HEK293T (cell line): ENCODE measurements at places on chromosomes 11 and 22.

DNA sequence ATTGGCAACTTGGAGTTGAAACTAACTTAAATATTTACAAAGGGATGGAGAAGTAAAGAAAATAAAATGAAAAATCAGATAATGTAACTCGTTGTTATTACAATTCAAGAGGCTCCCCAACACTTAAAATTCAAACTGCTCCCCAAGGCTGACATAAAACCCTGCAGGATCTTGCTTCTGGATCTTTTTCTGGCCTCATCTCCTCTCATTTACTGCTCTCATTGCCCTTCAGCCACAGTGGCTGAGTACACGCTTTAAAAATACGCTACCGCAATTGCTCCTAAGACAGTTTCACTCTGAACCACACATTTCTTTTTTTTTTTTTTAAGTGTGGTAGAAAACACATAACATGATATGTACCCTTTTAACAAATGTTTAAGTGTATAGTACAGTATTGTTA lies 718.1 kb upstream of the ANO3 start:
- DNase-seq: no peak

DNA sequence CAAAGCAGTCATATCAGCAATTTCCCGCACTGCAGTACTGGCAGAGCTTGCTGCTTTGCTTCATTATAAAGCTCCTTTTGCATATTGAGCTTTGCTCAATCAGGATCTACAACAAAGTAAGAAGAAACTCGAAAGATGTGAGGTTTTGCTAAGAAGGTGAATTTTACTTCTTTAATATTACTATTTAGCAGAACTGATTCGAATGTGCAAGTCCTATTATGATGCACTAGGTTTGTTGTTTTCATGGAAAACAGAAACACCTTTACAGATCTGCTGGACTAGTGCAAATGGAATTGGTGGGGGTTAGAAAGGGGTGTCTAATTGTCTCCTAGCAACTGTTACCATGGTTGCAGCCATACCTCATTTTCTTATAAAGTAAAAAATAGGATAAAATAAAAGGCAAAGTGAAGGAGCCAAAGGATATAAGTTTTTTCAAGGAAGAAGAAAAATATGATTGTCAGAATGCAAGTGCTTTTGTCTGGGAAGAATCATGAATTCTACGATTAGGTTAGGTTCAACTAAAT lies 153.2 kb downstream of the MSANTD4 start:
- no peak for DNase-seq

- DNase-seq: no peak
Observed at GRCh38 chr11:118699506-118700220, 20.2 kb upstream of the TREH start.

DNA sequence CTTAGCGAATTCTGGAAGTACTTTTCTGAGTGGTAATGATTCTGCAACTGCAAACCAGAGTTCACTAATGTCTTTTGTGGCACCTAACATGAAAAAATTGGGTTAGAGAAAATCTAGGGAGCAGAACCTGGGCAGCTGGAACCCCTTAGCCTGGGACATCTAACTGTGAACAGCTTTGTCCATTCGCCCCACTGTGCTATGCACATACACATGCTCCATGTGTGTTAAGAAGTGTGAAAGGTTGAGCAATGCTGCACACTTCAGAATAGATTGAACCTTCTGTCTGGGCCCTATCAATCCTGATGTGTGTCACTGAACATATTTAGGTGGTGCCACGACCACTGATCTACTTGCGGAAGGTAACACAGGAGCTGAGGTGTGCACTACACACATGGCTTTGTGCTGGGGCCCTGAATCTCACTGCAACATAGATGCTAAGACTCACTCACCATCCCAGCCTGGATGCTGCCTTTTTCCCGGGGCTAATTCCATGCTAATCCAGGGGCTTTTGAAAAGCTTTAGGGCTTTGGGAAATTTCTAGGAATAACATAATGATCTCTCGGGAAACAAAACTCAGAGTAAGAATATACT lies 976.2 kb downstream of the NTM start:
- DNase-seq: no peak

GRCh38 chr11:100578831-100579311 lies 108.2 kb upstream of the ARHGAP42 start:
- no peak for DNase-seq

GRCh38 chr11:65625628-65626342 lies 10.2 kb downstream of the PCNX3 start:
- peak; percentile 54 for DNase-seq

DNA sequence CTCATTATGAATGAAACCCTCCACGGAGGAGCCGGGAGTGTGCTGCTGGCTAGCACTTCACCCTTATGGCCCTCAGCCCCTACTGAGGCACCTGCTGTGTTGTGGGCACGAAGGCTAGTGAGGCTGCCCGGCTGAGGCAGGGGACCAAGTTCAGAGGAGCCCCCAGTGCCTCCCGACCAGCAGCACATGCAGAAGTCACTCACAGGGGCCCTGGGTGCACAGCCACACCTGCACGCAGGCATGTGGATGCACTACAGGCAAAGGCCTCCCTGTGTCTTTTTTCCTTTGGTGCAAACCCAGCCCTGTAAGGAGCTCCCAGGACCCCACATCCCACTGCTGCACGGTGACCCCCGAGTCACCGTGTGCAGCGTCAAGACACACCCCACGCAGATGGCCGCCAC lies 261.5 kb downstream of the BRD1 start:
- no peak for DNase-seq

DNA sequence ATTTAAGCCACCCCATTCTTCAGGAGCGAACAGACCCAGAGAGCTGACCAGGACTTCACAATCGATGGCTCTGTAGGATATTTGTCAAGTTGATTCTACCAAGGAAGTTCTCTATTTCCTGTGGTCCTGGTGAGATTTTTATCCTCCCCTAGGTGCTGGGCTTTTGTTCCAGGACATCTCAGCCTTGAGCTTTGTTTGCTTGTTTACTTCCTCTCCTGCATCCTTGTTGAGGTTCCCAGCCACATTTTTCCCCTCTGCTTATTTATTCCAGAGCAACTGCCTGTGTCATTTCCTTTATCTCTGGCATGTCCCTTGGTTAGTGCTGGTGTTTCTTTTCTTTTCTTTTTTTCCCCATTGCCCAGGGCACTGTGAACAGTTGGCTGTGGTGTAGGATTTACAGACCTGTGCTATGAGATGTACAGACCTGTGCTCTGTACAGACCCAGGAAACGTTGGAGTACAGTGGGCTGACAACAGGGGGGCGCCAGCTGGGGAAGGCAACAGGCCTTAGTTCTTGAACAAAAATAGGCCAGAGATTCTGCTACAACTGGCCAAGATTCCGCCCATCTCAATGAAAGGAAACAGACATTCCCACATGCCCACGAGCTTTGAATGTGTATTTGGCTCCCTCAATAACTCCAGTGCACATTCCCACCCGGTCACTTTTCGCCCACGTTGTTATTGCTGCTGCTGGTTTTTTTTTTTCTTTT lies 235.9 kb upstream of the DDI1 start:
- DNase-seq: no peak

DNA sequence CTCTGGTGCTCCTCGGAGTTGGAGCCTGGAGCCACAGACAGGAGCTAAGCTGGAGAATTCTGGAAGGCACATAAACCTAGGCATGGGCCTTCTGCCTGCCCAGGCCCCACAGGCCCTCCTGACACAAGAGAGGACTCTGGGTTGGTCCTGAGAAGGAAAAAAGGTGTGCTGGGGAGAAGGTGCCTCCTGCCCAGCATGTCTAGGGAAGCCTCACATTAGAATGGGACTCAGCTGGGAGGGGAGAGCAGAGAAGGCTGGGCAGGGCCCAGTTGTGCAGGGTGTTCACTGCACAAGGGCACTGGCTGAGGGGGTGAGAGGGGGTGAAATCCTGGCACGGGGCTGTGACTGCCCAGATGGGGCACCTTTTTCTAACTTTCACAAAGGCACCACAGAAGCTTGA lies 39.4 kb upstream of the WNT11 start:
- no peak for DNase-seq

- DNase-seq: no peak
Observed at GRCh38 chr22:33640900-33641299, 279.4 kb downstream of the LARGE1 start.

- no peak for DNase-seq
Observed at GRCh38 chr11:61270354-61271076, 24.6 kb downstream of the VWCE start.

DNA sequence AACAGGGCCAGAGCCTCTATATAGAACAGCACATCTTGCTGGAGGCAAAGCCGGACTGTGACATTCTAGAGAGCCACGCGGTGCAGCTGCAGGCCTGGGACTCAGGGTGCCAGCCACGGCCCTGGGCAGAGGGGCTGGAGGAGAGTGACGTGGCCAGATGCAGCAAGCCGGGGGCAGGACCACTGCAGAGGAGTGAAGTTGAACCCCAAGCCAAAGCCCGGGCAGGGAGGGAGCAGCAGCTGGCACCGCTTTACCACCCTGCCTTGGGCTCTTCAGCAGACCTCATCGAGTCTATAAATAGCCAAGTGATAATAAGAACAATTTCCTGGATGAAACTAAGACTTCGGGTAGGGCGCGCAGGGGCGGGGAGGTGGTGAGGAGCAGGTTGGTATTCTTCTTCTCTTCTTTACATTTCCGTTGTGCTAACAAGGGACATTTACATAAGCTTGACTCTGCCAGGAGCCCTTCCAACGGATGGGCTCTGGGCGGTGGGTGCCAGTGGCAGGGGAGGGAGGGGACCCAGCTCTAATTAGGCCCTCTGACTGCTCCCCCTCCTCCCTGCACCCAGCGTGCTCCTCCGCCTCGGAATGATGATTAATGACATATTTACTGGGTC lies 110.2 kb downstream of the ST3GAL4 start:
- DNase-seq: no peak

DNA sequence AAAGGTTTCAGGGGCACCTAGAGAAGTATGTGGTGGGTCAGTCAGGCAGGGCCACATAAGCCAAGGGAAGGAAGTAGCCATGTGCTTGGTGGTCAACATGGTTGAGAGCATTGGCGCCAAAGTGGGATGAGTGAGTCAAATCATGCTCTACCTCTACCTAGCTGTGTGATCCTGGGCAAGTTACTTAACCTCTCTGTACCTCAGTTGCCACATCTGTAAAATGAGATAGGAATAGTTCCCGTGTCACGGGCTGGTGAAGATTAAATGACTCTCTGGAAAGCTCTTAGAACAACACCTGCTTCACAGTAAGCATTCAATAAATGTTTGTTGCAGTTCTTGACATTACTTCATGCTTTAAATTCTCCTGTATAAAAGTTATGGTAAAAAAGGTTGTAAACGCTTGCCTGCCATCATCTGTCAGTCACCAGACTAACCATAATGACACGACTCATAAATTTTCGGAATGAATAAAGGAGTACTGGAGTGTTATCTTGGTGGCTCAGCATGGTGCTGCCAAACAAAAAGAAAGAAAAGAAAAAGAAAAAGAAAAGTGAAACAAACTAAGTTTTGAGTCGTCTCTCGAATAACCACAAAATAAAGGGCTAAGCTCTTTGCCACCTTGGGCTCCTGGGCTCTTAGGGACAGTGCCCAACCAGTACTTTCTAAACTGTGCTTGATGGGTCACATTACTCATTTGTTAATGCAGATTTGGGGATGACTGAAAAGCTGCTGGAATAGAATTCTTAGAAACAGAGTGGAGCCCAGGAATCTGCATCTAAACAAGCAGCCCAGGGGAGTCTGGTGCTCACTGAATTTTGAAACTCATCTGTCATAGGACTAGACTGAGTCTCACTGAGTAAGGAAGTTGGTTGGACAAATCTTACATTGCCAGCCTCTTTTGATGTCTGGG lies 107.6 kb downstream of the LDLRAD3 start:
- no peak for DNase-seq

GRCh38 chr11:115385226-115385625 lies 119.0 kb downstream of the CADM1 start:
- no peak for DNase-seq

GRCh38 chr22:23242473-23243001 lies 62.2 kb downstream of the BCR start:
- DNase-seq: peak; percentile 65

DNA sequence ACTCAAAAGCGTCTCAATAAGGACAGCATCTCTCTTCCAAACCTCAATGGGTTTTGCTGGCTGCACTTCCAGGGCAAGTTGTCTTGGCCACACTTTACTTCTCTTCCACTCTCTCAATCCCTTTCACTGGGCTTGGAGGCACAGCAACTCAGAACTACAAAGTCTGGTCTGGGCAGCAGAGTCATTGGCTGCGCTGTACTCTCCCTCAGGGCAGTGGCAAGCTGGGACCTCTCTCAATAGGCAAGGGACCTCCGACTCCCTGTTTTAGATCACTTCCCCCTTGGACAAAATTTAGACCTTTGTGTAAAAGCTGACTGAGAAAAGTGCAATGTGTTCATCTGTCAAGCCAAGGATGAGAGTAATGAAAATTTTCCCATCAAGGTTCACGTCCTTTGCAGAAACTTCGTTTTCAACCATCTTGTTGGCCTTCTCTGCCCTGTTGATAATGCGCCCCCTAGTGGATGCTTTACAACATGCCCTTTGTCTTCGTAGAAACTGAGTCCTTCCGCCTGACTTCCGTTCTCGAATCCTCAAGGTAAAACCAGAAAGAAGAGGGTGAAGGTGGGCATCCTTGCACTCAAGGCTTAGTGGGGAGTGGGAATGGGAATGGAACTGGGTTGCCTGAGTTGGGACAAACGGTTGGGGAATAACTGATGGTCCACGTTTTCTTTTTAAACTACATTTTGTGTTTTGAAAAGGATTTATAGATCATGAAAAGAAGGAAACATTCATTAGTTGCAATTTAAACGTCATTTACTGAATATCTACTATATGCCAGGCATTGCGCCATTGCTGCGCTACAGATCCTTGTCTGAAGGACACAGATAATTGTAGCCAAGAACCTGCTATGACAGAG lies 99.1 kb downstream of the CD44 start:
- peak; percentile 56 for DNase-seq

DNA sequence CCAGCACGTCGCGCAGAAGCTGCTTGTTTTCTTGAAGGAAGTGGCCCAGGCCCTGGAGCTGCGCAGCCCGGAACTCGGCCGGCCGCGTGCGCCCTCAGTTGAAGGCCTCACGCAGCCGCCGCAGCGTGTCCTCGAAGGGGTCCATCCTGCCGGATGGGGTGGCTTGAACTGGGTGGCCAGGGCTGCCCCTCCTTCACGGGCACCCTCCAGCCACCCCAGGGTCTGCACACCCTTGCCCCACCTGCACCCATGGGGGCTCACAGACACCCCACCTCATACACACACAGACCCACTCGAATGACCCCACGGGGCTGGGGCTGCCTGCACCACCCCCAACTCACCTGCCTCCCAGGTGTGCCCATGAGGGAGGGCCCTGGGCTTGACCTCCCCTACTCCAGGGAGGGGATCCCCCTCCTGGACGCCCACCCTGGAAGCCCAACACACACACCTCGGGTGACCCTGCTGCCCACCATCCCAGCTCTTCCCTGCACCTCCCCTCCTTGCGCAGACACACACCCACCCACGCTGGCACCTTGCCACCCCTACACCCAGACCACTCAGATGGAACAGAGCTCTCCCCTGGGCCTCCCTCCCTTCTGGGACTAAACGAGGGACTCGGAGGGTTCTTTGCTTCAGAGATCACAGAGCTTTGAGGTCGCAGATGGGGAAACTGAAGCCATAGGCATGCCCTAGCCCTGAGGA lies 6.8 kb downstream of the ALDH3B2 start:
- DNase-seq: no peak
